ENCODE measurements at places on chromosomes 3 and 15.

- no peak for DNase-seq
Observed at GRCh38 chr3:38805004-38805403, 11.0 kb downstream of the SCN10A start.

- DNase-seq: no peak
Observed at GRCh38 chr3:176587089-176587488, 610.2 kb downstream of the TBL1XR1 start.

GRCh38 chr15:72801590-72802325, 18.2 kb upstream of the ADPGK start:
- no peak for DNase-seq

DNA sequence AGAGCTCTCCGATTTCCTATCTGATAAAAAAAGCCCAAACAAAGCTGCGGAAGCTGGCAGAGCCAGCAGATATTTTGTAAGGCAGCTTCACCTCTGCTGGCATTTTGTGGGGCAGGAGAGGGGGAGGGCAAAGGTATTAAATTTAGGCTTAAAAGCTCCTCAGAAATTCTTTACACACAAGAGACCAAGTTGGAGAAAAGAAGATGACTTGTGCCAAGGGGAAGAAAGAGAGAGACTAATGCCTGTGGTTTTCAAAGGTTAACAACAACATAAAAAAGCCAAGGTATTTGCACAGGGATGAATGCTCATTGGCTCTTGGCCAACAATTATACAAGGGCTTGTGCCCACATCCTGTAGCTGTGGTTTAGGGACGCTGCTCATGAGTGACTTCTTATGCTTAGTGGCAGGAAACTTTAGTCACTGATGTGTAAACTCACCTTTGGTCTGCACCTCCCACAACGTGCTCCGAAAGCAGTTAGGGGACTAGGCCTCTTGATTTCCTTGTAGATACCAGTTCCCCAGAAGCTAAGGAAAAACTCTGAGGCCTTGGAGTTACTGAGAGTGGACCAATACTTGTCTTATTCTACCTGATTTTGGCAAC, 152.9 kb downstream of the TPRG1 start:
- DNase-seq: peak; percentile 82

- DNase-seq: no peak
Observed at GRCh38 chr3:85864896-85865295, 906.1 kb downstream of the CADM2 start.

DNA sequence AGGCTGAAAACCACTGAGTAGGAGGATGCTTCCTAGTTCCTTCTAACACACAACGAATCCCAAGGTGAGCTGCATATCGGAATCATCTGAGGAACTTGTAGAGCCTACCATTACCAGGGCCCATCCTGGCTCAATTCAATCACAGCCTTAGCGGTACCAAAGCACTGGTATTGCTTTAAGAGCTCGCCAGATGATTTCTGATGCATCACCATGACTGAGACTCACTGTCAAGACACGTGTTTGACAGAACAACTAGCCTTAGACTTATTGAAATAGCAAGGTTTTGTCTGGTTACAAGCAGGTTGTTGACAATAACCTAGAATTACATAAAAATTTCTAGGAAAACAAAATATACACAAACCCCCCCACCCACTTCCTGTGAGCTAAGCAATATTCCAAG, 68.5 kb downstream of the CBLB start:
- peak; percentile 68 for DNase-seq

- no peak for DNase-seq
Observed at GRCh38 chr3:70849911-70850699, 537.7 kb upstream of the MDFIC2 start.

DNA sequence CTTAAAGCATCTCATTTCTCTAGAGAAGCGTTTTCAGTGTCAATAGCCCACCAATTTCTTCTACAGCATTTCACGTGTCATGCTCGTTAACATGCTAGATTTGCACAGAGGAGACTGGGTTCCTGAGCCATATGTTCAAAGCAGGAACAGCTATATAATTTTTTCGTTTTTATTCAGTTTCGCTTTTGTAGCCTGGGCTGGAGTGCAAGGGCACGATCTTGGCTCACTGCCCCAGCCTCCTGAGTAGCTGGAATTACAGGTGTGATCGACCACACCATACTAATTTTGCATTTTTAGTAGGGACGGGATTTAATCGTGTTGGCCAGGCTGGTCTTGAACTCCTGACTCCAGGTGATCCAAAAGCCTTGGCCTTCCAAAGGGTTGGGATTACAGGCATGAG, 6.6 kb upstream of the SLMAP start:
- no peak for DNase-seq

DNA sequence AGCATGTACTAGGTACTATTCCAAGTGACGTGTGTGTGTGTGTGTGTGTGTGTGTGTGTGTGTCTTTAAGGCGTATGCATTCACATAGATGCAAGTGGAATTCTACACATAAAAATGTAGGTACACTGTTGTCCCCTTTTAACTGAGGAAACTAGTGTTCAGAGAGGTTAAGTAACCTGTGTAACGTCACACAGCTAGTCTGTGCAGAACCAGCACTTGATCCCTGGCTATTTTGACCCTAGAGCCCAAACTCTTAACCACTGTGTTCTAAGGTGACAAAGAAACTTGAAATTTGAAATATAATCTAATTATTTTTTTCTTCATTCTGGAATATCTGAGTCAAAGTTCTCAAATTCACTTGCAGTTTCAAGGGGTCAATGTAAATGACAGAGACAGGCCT, 73.8 kb downstream of the TAFA4 start:
- no peak for DNase-seq

DNA sequence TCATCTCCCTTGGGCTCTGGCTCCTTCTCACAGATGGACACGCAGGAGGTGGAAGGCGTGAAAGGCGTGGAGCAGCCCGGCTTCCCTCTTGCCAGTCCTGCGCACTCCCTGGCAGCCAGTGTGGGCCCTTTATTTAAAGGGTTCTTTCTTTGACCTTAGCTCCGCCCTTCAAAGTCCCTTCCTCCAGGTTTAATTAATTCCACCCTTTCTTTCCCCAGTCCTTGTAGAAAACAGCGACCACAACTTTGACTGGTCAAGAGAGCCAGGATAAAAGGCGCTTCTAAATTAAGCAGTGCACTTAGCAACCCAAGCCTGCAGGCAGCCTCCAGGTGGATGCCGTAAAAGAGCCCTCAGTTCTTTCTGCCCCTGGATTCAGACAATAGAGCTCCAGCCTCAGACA, at the start of gene HDC:
HDC (minus strand) TSS at position 107 of the 400 bp plus-strand sequence; CDS start at position 4, 103 bp downstream.
- DNase-seq: no peak

All from NAMALWA (cell line).